ENCODE measurements at places on chromosomes 12 and 14.

DNA sequence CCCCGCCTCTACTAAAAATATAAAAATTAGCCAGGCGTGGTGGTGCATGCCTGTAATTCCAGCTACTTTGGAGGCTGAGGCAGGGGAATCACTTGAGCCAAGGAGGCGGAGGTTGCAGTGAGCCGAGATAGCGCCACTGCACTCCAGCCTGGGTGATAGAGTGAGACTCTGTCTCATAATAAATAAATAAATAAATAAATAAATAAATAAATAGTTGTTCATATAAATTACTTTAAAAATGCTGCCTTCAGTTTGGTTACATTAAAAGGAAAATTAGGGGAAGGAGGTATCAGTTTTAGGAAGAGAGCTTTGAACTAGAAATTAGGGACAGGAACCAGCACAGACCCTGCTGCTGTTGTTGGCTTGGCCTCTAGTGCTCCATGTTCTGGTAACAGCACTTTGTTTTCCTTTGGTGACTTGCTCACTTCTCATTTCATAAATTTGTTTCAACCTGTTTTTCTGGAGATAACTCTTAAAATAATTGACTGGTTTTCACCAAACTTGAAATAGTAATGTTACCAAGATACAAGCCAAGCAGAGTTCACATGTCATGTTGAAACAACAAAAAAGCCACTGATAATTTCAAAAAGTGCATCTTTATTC is 22.9 kb upstream of the PTPRB start:
- no peak for DNase-seq

- peak; percentile 6 for DNase-seq
Observed at GRCh38 chr12:130818635-130819576, 20.1 kb downstream of the STX2 start.

GRCh38 chr14:90604356-90604755 is 207.5 kb downstream of the CALM1 start:
- DNase-seq, result no peak

DNA sequence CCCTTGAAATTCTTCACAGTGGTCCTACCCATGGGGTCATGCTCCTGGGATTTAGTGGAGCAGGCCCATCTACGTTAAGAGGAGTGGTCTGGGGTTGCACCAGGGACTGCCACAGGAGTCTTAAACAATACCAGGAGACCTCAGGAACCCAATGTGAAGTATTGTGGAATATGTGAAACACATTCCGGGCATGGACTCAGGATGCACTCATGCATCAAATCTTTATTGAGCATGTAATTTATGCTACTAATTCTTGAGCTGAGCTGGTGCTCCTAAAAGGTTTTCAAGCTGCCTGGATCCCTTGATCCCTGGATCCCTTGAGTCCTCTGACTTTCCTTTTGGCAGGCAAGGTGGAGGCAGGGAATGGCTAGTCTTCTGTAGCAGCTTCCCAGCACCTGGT is 8.8 kb downstream of the SERPINA10 start:
- DNase-seq, result no peak

DNA sequence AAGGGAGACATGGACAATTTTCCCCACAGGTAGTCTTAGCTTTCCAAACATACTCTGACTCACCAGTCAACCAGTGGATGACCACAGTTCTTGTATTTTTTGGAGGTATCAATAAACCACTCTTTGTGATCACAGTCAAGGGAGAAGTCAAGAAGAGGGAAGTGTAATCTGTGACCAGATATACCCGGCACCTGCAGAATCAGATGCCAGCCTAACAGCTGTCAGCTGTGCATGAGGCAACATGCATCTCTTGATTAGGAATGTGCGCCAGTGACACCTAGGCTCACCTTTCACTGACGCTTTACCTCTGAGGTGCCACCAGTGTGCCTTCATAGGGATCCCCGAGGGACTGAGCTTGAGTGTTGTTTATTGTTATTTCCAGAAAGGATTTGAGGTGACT is 20.0 kb downstream of the PROX2 start:
- DNase-seq, result no peak

GRCh38 chr12:11556682-11557081 is 92.8 kb upstream of the ETV6 start:
- DNase-seq, result no peak

DNA sequence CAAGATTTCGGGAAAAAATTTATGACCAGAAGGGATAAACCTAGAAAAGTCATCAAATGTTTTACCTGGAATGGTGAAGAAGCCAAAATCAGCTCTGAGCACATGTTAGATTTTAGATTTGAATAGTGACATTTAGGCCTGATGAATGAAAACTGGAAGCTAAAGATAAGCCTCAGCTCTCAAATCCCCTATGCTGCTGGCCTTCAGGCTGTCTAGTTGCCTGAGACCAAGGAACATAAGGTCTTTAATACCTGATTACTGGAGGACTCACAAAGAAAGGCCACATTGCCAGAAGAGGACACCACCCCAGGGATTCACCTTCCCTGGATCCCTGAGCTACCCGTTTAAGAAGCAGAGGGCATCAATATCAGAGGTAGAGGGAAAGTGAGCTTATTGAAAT is 56.6 kb downstream of the BCL2L14 start:
- no peak for DNase-seq

- no peak for DNase-seq
Observed at GRCh38 chr14:104211215-104211614, 72.8 kb downstream of the KIF26A start.

GRCh38 chr12:99153293-99153692 is 494.3 kb upstream of the GARIN6 start:
- no peak for DNase-seq

DNA sequence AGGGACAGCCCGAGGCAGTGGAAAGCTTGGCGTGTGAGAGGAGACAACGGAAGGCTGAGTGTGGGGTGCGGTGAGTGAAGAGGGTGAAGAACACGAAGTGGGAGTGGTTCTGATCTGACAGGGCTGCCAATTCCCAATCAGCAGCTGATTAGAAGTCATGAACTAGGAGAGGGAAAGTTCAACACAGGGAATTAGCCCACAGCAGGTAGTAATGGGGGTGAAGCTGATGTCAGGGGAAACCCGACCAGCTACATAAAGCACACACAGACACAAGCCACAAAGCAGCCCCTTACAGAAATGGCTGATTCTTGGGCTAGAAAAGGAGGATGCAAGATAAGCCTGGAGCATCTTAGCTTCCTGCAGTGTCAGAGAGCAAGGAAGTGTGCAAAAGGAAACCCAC is 47.5 kb upstream of the TCL1A start:
- no peak for DNase-seq

DNA sequence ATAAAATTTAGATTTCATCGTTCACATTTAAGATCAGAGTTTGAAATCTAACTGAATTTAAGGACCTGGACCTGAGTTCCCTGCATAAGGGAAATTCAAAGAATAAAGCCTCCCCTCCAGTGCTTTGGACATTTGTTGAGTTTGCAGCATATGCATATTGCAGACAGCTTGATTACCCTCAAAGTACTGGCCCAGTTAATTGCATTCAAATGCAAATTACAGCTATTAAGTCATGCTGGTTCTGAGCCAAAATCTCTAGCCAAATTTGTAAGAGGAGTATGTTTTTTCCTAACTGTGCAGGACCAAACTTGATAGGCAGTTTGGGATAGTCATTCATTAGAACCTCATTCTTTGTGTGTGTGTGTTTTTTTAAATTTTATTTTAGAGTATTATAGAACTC is 9.1 kb upstream of the KIF21A start:
- no peak for DNase-seq

GRCh38 chr14:32377046-32377646 is 48.0 kb downstream of the AKAP6 start:
- DNase-seq, result no peak

GRCh38 chr12:21539797-21540196 is 13.7 kb downstream of the SPX start:
- no peak for DNase-seq

DNA sequence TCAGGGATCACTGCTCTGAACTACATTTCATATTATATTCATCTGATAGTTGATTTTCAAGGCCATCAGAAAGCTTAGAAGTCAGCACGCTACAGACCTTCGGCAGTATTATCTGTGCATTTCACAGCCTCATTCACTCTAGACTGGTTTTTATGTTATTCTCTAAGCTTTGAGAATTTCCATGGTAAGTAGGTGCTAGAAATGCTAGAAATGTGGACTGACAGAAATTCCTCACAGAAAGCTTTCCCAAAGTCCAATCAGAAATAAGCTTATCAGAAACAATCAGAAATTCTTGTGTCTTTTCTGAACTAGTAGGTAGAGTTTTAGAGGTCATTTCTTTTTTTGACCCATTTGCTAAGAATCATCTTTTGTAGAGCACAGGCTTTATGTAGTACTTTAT is 176.6 kb downstream of the TMTC3 start:
- DNase-seq, result no peak

- DNase-seq, result no peak
Observed at GRCh38 chr12:117860111-117860510, 108.7 kb downstream of the KSR2 start.

DNA sequence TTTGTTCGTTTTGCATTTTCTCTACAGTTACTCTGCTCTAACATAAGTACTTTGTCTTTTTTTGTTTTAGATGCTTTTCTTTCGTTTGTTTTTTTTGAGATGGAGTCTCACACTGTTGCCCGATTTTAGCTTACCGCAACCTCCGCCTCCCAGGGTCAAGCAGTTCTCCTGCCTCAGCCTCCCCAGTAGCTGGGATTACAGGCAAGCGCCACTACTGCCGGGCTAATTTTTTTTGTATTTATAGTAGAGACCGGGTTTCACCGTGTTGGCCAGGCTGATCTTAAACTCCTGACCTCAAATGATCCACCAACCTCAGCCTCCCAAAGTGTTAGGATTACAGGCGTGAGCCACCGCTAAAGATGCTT is 2.7 kb downstream of the DIP2B start:
- no peak for DNase-seq

GRCh38 chr12:34016361-34016760 is 5.9 kb upstream of the ALG10 start:
- DNase-seq, result peak; percentile 5

GRCh38 chr12:5870183-5870582 is 74.9 kb downstream of the ANO2 start:
- DNase-seq, result no peak

- DNase-seq, result no peak
Observed at GRCh38 chr14:76067536-76067935, 82.0 kb downstream of the IFT43 start.

GRCh38 chr12:89250636-89251035 is 101.7 kb downstream of the DUSP6 start:
- peak; percentile 27 for DNase-seq

GRCh38 chr12:54139019-54139418 is 49.8 kb downstream of the SMUG1 start:
- DNase-seq, result peak; percentile 33

- no peak for DNase-seq
Observed at GRCh38 chr14:74505831-74506230, 12.3 kb downstream of the ISCA2 start.

DNA sequence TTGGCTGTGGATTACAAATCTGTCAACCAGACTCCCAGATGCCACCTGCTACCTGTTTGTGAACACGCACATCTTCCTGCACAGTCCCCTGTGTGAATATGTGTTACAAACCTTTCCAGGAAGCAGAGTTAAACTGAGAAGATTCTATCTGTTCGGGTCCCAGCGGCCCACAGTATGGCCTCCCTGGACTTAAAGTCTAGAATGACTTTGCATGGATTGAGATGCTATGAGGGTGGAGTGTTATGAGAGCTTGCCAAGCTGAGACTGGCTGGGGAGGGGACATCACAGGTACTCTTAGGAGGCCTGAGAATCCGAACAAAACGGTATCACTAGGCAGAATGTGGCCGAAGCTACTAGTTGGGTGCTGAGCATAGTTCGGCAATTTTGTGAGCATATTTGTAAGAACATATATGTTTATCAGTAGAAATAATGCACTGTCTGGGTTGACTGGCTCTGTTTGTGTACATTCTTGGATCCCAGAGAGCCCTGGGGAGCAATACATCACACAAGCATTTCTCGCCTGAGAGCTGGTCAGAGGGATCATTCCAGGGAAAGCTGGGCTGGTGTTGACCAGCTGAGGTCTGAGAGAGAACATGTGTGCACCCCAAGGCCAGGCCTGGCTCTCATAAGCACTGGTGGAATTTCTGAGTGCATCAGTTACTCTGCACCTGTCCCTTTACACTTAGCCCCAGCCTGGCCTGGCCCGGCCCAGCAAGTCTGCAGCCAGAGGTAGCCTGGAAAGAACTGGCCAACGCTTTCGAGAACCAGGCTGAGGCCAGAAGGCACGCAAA is 29.8 kb upstream of the LTBP2 start:
- DNase-seq, result no peak
